ENCODE measurements at places on chromosomes 7 and 10.

DNA sequence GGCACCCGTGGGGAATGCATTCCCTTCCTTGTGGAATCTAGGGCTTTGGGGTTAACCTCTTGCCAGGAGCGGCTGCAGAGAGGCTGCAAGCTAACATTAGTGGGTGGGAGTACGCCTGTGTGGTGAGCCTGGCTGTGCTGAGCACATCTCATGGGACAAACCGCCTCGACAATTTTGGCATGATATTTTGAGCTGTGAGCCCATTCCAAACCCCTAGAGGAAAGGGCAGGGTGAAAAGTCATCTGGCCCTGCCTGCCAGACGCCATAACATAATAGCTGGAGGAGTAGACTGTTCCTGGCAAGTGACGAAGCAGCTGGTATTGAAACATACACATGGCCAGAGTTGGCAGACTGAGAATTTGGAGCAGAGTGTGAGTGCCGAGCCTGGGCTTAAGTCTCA lies 110.0 kb downstream of the TACC2 start:
- DNase-seq = no peak

- peak; percentile 33 for DNase-seq
These were observed 558 bp downstream of the VOPP1 start for GRCh38 chr7:55571511-55572377.

DNA sequence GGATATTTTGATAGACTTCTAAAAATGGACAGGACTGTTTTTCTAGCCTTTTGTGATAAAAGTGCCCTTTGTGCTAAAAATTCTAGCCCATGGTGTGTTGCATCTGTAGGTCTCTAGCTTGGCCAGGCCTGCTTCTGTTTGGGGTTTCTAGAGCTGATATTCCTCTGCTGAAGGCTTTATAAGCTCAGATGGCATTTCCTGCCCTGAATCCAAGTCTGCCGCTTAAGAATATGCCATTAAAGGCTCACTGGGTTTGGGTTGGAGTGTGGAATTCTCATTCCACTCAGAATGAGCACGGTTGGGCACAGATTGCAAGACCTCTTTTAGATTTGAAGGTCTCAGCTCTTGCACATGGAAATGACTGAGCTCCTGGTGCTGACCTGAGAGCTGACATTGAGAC lies 49.4 kb upstream of the IGFBP3 start:
- no peak for DNase-seq

GRCh38 chr10:89771684-89772083 lies 70.3 kb downstream of the KIF20B start:
- DNase-seq = no peak

DNA sequence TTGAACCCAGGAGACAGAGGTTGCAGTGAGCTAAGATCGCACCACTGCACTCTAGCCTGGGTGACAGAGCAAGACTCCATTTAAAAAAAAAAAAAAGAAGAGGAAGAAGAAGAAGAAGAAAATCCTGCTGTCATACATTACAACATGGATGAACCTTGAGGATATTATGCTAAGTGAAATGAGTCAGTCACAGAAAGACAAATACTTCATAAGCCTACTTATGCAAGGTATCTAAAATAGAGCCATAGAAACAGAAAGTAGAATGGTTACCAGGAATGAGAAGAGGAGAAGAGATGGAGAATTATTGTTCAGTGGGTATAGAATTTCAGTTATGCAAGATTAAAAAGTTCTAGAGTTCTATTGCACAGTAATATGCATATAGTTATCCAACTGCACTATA lies 466.5 kb downstream of the PLXNA4 start:
- no peak for DNase-seq

DNA sequence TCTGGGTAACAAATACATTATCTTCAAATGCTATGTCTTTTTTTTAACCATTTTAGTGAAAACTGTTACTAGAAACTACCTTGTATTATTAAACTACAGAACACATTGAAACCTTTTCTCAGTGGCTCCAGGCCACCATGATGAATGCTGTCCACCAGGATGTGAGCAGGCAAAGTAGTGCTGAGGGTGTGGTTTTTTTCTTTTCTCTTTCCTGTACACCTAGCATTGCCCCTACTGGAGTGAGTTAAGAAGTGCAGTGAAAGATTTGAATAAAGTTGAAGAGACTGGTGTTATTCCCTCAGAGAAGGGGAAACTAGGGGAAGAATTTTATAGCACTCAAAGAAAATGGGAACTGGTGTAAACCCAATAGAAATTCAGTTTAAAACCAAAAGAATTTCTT lies 120.0 kb upstream of the SAMD8 start:
- DNase-seq = no peak

DNA sequence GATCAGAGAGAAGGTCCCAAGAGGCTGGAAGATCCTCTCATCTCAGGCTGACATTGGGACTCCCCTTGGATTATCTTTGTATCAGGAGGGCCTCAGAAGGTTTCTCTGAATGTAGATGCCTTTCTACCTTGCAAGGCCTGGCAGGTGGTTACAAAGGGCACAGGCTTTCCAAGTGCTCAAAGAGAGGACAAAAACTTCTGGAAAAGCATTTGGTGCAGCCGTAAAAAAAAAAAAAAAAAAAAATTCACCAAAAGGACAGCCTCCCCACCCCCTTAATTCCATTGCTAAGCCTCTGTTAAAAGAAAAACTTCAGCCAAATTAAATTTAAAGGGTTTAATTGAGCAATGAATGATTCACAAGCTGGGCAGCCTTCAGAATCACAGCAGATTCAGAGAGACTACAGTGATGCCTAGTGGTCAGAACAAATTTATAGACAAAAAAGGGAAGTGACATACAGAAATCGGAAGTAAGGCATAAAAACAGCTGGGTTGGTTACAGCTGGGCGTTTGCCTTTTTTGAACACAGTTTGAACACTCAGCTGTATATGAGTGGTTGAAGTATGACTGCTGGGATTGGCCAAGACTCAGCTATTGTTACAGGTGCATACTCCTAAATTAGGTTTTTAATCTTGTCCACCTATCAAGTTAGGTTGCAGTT lies 42.5 kb upstream of the LRGUK start:
- no peak for DNase-seq

DNA sequence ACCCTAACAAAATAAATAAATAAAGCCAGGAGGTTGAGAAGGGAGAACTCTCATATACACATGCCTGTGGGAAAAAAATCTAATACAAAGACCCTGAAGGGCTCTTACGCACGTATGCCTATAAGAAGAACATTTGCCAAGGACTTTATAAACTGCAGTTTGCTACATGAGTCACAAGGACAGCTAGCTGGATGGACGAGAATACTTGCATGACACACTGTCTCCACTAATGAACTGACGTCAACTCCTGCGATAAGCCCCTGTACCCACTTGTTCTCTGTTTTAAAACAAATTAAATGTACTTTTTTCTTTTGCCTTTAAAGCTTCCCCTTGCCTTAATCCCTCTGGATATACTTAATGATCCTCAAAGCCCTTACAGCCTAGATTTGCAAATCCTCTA lies 374.6 kb upstream of the GHITM start:
- DNase-seq = no peak

- DNase-seq = no peak
These were observed 7.3 kb upstream of the ABLIM1 start for GRCh38 chr10:114665406-114665805.

DNA sequence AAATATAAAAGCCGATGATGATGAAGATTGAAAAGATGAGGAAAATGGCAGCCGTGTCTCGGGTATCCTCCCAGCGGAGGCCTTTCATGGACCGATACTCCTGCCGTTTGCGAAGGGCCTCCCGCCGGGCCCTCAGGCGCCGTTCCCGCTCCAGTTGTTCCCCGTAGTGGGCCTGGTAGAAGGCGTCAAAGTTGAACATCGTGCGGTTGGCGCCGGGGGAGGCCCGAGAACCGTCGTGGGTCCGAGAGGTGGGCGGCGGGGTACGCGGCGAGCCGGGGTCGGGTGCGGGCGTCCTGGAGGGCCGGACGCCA lies 553 bp downstream of the DNAJC30 start:
- no peak for DNase-seq

DNA sequence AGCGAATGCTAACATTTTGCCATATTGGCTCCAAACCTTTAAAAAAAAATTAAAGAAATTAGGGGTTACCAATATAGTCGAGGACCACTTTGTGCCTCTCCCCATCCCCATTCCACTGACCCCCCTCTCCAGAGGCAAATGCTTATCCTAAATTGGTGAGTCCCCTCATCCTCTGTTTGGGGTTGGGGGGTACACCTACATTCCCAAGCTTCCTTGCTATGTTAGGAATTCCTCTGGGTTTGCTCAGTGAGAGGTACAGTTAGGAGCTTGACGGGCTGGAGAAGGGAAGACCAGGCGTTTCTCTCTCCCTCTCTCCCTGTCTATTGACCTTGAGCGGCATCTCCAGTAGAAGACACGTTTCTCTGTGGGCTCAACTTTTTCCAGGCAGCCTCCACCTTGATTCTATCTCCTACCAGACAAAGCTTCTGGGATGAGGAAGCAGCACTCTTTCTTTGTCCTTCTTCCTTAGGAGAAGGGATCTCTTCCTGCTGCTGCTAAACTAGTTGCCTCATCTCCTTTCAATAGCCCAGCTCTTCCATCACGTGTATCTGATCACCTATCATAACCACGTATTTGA lies 6.6 kb upstream of the AKR1B15 start:
- no peak for DNase-seq

- no peak for DNase-seq
These were observed 150.1 kb downstream of the PLPP4 start for GRCh38 chr10:120607016-120607709.

DNA sequence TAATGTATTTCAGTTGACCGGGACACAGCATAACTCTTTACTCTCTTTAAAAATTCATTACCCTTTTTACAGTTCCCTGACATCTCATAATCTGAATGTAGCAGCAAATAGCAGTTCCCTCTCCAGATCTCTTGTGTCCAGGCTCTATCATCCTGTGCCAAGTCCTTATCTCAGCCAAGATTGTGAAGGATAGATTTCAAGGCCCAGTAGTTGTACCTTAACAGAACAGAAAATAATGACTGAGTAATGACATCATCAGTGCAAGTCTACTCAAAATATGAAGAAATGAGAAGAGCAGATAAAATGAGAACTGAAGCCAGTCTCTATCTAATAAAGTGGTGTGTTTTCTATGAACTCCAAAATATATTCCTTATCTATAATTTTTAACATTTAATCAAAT lies 92.6 kb downstream of the TFEC start:
- no peak for DNase-seq

GRCh38 chr7:2719007-2719406 lies 31.0 kb downstream of the AMZ1 start:
- DNase-seq = no peak

- DNase-seq = no peak
These were observed 154.9 kb upstream of the COL1A2 start for GRCh38 chr7:94239661-94240234.

- no peak for DNase-seq
These were observed 61.8 kb downstream of the LGI1 start for GRCh38 chr10:93819520-93819919.

DNA sequence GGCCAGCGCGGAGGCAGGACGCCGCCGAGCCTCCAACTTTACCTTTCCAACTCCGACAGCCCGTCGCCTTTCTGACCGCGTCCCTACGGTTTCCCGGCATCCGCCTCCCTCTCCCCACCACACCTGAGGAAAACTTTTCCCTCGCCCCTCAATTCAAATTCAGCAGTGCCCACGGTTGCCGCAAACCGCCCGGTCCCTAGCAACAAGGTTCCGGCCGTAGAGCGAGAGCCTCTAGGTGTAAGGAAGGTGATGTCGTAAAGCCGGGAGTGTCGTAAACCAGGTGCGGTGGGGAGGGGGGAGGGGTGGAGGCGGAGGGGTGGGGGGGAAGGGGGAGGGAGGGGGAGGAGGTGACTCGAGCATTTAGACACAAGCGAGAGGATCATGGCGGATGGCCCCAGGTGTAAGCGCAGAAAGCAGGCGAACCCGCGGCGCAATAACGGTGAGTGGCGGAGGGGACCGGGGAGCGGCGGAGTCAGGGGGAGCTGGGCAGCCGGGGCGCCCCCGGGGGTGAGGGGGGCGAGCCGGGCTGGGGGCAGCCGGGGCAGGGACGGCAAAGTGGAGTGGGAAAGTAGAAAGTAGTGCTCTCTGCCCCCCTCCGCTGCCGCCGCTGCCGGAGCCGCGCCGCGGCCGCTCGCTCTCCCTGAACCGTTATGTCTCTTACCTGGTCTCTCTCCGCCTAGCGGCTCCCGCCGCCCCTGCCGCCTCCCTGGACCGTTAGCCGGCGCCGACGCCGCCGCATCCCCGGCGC lies at the start of gene ZEB1:
Gene ZEB1, plus strand, starts transcription at position 363 of the 748 bp plus-strand sequence. Its CDS starts 19 bp downstream, at position 382.
- DNase-seq = peak; percentile 78

- no peak for DNase-seq
These were observed 175.1 kb downstream of the HGF start for GRCh38 chr7:81594767-81595166.

GRCh38 chr7:147708871-147709270 lies 881.7 kb upstream of the C7orf33 start:
- no peak for DNase-seq

- DNase-seq = no peak
These were observed 85.4 kb downstream of the MALRD1 start for GRCh38 chr10:19133992-19134391.

- DNase-seq = no peak
These were observed 12.5 kb upstream of the GRIFIN start for GRCh38 chr7:2488681-2489080.

DNA sequence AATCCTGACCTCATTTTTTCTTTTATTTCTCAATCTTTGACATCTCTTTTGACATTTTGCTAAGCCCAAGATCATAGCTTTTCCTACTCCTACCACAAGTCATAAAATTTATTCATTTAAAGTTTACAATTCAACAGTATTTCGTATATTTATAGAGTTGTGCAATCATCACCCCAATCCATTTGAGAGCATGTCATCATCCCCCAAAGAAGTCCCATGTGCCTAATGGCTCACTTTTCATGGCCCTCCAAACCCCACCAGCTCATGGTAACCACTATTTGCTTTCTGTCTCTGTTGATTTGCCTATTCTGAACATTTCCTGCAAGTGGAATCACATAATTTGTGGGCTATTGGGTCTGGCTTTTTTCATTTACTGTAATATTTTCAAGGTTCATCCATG lies 52.5 kb upstream of the GLI3 start:
- no peak for DNase-seq

GRCh38 chr10:24814568-24815313 lies 91.1 kb upstream of the ARHGAP21 start:
- no peak for DNase-seq

DNA sequence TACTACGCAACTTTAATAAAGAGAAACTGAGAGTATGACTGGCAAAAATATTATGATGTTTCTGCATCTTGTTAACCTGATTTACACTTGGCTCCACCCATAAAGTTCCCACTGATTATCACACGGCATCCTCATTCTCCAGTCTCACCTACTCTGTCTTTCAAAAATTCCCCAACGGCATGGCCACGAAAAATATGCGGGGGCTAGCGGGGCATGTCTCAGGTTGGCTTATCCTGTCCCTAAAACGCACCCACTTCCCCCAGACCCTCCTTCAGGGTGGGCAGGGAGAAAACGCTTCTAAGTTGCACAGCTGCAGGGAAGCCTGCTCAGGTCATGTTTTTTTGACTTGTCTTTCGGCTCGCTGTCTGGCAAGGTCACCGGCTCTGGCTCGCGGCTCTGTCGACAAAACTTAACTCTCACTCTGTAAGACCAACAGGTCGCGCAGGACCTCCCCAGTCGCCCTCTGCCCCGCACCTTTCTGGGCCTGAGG lies 3.8 kb downstream of the CDK6 start:
- no peak for DNase-seq

- no peak for DNase-seq
These were observed 64.5 kb downstream of the PALS2 start for GRCh38 chr7:24637706-24638105.
